Muscle of arm (tissue), 14 donors: ENCODE measurements at places on chromosomes 5 and 9.

- no peak for DNase-seq
Observed at GRCh38 chr9:1916655-1917054, 98.5 kb upstream of the SMARCA2 start.

DNA sequence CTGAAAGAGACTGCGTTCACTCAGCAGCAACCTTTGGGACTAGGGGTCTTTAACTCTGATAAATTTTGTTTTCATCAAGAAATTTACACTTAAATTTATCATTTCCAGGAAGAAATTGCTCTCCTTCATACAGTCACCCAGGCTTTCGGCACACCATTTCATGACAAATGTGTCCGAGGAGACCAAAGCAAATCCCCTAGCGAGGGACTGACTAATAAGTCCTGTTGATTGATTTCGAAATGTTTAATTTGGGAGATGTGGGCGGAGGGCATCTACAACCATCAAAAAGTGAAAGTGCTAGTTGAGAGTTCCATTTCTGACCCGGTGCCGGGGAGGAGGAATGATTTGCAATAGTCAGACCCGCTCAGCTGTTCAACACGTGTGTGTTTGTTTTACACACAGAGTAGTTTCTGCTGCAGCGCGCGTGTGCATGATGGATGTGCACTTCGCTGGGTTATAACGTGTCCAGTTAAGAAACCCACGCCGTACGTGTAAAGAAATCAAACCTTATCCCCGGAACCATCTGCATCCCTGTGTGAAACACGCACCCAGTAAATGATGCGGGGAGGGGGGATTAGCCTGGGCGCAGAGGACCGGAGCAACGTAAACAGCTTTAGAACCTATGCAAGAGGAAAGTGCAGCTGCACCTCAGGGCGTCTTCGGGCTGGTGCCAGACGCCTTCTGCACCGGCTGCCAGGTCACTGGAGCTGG lies 845 bp upstream of the NR4A3 start:
- peak; percentile 72 for DNase-seq

- peak; percentile 9 for DNase-seq
Observed at GRCh38 chr9:80285326-80285725, 713.6 kb downstream of the TLE4 start.

GRCh38 chr9:132637351-132637750 lies 32.4 kb downstream of the DDX31 start:
- DNase-seq = no peak

DNA sequence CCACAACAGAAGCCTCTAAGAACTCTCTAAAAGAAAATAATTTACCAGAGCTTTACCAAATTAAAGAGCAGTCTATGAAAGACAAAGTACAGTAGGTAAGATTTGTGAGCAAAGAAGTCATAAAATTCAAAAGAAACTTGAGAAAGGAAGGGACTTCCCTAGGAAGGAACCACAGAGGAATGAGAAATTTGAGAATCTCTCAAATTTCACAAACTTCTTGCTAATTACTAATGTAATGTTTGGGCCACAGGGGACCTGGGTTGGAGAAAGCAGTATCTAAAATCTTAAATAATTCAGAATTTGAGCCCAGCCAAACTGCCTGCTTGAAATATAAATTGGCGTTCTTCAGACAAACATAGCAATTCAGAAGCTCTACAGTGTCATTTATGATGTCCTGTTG lies 225.0 kb upstream of the PRR16 start:
- DNase-seq = no peak

DNA sequence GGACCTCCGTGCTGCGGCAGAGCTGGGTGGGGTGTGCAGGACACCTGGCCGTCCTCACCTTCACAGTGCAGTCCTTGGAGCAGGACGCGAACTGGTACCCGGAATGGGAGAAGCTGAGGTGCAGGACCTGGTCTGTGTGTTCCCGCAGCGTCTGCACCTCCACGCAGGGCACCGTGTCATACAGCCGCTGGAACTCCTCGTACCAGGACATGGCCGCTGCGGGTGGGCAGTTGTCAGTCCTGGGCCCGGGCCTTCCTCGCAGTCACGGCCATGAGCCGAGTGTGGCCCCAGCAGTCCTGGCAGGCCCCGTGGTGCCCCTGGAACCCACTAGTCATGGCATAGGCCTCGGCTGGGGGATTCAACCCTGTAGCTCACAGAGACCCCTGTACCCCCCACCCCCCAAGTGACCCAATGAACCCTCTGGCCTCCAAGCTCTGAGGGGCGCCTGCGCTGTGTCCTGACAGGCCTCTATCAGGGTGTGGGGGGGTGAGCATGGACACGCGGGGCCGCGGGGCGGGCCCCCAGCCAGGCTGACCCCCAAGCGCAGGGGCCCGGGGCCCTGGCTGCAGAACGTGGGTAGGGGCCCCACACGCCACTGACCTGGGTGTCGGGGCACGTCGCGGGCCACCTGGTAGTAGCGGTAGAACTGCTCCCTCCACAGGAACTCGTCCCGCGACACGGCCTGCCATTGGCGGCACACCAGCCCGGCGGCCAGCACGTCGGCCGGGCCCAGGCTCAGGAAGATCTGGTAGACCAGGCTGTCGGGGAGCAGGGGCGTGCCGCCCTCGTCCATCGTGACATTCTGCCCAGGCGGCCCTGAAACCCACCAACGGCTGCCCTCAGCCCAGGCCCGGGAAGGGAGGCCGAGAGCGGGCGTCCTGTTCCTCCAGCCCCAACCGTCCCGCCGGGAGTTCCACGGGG lies 987 bp downstream of the FBXW5 start:
- DNase-seq = no peak

DNA sequence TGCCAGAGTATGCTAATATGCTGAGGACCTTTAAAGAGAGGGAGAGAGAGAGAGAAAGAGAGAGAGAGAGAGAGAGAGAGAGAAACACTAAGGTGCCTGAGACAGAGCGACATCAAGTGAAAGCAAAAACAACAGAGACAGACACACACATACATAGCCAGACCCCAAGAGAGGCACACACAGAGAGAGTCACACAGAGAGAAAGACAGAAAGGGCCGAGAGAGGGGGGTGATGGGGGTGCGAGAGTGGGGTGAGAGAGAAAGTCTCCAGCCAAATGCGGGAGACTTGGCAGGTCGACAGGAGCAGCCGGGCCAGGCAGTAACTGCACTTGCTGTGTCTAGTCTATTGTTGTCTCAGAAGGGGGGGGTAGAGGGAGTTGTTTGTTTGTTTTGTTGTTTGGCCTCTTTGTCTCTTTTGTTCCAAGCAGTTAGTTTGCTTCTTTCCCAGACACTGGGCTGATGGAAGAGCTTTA lies 30.1 kb upstream of the NFIB start:
- DNase-seq = peak; percentile 82

- DNase-seq = no peak
Observed at GRCh38 chr9:137380606-137381005, 42.4 kb downstream of the EXD3 start.

GRCh38 chr5:134136771-134137170 lies 22.3 kb downstream of the TCF7 start:
- no peak for DNase-seq

DNA sequence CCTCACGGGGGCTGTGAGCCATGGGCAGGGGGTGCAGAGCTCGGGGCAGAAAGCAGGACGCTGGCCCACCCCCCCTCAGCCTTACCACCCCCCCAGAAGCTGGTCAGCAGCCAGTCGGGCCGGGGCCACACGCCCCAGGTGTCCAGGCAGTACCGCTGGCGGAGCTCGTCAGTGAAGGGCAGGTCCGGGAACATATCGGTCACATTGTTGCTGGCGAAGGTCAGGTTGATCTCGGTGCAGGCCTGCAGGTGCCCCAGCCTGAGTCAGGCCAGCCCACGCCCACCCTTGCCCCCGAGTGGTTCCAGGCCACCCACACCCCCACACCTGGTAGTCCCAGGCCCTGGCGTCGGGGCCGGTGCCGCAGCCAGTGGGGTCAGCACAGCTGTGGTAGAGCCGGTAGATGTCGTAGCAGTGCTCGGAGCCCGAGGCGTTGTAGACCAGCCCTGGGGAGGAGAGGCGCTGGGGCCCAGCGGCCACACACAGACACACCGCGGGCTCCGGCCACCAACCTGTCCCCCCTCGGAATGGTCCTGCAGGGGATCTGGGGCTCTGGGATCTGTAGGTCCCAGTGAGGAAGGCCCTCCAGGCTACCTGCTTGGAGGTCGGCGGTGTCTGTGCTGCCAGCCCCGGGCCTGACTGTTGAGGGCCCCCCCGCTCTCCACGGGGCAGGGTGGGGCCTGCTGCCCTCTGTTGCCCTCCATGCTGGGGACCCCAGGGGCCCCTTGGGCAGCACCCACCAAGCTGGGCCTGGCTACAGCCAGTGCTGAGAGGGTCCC lies 2.6 kb downstream of the DPP7 start:
- no peak for DNase-seq
